ENCODE measurements at places on chromosomes 4 and X. TPM values are rescaled to one million over a fixed set of nuclear protein-coding genes. Genes with fewer than 3 reads are reported as not detected.

Gene GPRIN3
- 28.7 TPM for total RNA-seq

Gene MID1
- 9.8 TPM for total RNA-seq

Gene ANK2
- total RNA-seq = 56.9 TPM

Gene GAGE13
- total RNA-seq = not detected

Gene ELF4
- 8.5 TPM for total RNA-seq

Gene BMPR1B
- 0.38 TPM for total RNA-seq

Gene SYP
- total RNA-seq = 0.94 TPM

Gene SFRP2
- 2.6 TPM for total RNA-seq

Gene PCDH10
- not detected for total RNA-seq
